Breast epithelium (tissue), 4 donors: ENCODE measurements at places on chromosomes 5 and 9.

DNA sequence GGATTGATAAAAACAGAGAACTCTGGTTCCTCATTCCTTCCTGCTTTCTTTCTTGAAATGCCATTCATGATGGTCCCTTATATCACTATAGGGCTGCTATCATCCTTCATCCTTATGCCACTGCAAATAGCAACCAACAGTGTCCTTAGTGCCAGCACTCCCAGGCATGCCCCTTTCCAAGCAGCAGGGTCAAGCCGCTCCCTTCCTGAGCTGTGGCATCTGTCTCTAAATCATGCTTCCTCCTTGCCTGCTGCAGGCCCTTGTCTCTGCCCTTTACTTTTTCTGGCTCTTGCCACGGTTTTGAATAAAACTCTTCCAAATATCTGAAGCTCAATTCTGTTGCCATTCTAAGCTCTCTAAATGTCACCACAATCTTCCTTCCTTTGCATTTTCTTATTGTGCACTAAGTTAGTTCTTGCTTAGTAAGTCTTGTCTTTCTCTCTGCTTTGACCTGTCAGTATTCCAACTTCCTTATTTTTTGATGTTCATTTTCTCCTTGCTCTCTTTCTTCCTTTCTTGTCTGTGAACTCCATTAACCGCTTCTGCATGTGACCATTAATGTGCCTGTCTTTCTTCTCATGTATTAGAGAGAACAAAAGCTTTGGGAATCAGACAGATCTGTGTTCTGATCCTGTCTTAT is 19.9 kb downstream of the TLR4 start:
- no peak for DNase-seq

DNA sequence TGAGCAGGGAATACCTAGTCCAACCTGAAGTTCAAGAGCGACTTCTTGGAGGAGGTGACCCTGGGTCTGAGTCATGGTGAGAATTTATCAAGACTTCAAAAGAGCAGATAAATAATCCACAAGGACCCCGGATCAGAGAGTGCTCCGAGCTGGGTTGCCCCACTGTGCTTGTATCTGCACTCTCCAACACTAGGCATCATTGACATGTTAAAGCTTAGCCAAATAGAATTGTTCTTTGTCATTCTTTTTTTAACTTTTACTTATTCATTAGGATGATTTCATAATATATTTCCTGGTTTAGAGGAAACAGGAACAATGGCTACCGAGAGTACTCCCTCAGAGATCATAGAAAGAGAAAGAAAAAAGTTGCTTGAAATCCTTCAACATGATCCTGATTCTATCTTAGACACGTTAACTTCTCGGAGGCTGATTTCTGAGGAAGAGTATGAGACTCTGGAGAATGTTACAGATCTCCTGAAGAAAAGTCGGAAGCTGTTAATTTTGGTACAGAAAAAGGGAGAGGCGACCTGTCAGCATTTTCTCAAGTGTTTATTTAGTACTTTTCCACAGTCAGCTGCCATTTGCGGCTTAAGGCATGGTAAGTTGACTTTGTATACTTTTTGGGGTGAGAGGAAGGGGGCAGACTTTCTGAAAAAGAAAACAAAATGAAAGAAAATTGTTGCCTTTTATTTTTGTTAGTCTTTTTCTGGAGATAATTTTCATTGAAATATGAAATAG is at the start of gene CARD6:
TSS of gene CARD6 (plus strand) at position 300 of the 738 bp plus-strand sequence. CDS start at position 316, 16 bp downstream.
- DNase-seq, result no peak

DNA sequence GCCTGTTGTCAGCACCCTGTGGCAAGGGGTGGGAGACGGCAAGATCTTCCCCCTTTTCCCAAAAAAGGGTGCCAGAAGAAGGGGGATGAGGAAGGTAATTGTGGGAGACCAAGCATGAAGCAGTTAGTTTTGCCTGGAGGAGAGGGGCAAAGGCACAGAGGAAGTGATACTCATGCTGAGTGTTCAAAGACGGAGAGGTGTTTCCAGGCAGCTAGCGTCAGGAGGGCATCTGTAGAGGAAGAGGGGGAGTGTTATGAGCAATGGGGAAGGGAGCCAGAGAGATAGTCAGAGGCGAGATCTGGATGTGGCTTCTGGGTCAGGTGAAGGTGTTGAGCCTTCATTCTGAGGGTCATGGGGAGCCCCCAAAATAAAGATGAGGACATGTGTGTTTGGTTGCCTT is 26.9 kb upstream of the ADAM19 start:
- no peak for DNase-seq

GRCh38 chr5:157816682-157817386 is 42.1 kb downstream of the CLINT1 start:
- DNase-seq, result no peak

DNA sequence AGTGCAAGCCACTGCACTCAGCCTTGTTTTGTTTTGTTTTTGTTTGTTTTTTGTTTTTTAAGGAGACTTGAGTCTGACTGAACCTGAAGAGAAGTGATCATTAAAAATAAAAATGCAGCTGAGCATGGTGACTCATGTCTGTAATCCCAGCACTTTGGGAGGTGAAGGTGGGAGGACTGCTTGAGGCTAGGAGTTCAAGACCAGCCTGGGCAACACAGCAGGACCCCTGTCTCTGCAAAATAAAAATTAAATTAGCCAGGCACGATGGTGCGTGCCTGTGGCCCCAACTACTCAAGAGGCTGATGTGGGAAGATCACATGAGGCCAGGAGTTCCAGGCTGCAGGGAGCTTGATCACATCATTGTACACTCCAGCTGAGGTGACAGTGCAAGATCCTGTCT is 6.2 kb downstream of the SLC1A1 start:
- DNase-seq, result no peak

DNA sequence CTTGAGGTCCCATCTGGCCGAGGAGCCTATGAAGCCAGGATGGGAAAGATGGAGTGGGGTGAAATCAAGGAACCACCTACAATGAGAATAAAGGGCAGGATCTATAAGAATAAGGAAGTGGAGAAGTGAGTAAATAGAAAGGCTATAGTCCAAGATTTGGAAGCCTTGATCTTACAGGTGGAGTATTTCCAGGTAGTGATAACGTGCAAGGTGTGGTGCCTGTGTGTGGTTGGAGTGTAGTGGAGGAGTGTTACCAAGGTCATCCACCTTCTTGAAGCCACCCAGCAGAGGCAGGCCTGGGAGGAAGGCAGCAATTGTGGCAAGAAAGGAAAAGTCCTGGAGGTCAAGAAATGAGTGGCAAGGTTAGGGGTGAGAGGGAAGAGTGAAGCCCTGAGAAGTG is 72.9 kb downstream of the IQGAP2 start:
- no peak for DNase-seq

GRCh38 chr9:109232449-109233237 is 65.6 kb upstream of the FRRS1L start:
- no peak for DNase-seq

DNA sequence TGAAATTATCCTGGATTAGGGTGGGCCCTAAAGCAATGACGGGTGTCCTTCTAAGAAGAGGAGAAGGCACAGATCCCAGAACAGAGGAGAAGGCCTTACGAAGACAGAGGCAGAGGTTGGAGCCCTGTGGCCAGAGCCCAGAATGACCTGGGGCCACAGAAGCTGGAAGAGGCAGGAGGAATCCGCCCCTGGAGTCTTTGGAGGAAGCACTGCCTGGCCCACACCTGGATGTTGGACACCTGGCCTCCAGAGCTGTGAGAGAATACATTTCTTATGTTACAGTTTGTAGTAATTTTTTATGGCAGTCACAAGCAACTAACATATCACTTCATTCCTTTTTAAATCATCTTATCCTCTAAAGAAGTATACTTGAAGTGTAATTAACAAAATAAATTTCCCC is 8.5 kb downstream of the MRPL36 start:
- DNase-seq, result no peak

- DNase-seq, result peak; percentile 77
These were observed 11.8 kb downstream of the BRD3 start for GRCh38 chr9:134055981-134056461.

GRCh38 chr9:34557426-34558321 is 31.9 kb downstream of the CNTFR start:
- no peak for DNase-seq

- no peak for DNase-seq
These were observed 309.1 kb downstream of the ADAMTS6 start for GRCh38 chr5:65172486-65173129.

- DNase-seq, result no peak
These were observed 684.7 kb upstream of the NUDT12 start for GRCh38 chr5:104247260-104247659.

- DNase-seq, result no peak
These were observed 1.4 kb upstream of the SPAAR start for GRCh38 chr9:35907711-35908503.

DNA sequence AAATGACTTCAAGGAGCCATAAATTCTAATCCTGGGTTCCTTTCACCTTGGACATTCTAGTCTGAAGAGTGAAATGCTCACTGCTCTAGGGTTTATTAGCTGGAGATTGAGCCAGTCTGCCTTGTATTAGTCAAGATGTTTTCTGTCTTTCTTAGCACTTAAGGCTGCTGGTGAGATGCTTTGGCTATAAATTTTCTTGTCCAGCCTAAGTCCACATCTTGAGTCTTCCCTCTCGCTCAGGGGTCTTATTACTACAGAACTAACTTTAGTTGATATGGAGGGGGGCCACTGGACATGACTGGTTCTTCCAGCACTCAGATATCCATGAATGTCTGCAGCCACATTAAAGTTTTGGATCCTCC is 316.4 kb downstream of the ARHGAP26 start:
- DNase-seq, result no peak

DNA sequence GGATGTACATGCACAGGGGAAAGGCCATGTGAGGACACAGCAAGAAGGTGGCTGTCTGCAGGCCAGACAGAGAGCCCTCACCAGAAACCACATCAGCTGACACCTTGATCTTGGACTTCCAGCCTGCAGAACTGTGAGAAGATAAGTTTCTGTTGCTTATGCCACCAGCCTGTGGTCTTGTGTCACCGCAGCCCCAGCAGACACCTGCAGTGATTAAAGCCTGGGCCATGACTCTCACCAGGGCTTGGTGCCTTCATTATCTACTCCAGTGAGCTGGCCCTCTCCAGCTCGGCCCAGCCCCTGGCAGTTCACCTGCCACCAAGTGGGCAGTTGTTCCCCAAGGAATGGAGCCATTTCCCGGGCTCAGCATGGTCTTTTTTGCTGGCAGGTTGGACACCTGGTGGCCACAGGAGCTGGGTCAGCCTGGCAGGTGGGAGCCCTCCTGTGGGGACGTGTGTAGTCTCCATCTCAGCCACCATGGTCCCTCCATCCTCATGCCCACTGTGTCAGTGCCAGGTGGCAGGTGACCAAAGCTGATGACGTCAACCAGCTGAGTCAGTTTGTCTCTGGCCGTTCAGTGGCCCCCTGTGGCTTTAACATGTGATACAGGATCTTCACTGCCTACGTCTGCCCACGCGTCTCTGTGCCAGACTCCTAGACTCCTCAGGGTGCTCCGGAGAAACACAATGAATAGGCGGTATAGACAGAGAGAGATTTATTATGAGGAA is 99.9 kb upstream of the PPP1R26 start:
- no peak for DNase-seq

DNA sequence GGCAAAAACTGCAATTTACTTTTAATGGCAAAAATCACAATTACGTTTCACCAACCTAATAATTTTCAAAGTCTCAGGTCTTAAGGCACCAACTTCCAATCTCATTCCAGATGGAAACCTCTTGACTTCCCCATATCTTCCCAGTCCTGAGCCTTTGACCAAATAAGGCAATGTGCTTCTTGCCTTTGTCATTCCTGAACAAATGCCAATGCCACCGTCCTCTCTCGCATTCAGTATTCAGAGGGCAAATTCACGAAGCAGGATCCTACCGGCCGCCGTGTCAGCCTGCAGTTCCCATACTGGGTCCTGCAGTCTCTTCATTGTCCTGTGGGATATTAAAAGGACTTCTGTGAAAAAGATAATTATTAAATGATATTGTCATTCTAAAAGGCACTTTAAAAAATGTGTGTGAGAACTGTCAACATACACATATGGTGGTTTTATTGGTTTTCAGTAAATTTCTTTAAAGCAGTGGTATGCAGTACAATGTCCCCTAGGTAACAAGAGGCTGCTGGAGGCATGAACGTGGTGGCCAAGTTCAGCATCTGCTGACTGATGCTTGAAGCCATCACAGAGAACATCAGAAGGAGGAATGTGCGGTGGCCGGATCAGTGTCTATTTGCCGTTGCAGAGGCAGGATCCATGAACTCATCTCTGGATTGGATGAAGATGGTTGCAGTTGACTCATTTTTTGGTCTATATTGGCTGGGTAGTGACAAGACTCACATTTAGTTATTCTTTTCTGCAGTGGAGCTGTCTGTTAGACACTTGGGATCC is 101.4 kb upstream of the IRX4 start:
- DNase-seq, result no peak

DNA sequence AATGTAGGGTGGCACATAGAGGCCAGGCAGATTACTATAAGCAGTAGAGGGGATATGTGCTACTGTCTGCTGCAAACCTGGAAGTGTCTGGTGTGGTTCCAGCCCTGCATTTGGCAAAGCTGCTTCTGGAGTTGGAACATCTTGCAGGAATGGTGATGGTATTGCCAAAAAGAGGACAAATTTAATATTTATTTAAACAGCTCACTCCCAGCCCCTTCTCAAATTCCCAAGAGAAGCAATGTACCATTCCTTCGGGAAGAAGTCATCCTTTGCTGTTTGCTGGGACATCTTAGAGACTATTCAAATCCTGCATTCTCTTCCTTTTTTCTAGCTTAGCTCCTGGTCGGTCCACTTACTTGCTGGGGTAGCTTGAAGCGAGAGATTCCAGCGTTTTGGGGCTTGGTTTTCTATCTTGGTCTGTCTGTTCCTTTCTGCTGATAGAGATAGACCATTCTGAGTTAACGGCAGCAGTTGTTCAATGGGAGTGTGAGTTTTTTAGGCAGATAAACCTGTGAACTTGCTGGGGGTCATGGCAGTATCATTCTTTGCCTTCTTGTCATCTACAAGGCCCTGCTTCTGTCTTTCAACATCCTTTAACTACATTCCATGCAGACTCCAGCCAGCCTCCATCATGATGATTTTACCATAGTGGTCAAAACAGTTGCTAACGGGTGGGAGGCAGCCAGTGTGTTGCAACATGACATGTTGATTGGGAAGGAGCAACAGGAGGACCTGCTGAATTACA is 69.9 kb downstream of the RCL1 start:
- DNase-seq, result no peak

DNA sequence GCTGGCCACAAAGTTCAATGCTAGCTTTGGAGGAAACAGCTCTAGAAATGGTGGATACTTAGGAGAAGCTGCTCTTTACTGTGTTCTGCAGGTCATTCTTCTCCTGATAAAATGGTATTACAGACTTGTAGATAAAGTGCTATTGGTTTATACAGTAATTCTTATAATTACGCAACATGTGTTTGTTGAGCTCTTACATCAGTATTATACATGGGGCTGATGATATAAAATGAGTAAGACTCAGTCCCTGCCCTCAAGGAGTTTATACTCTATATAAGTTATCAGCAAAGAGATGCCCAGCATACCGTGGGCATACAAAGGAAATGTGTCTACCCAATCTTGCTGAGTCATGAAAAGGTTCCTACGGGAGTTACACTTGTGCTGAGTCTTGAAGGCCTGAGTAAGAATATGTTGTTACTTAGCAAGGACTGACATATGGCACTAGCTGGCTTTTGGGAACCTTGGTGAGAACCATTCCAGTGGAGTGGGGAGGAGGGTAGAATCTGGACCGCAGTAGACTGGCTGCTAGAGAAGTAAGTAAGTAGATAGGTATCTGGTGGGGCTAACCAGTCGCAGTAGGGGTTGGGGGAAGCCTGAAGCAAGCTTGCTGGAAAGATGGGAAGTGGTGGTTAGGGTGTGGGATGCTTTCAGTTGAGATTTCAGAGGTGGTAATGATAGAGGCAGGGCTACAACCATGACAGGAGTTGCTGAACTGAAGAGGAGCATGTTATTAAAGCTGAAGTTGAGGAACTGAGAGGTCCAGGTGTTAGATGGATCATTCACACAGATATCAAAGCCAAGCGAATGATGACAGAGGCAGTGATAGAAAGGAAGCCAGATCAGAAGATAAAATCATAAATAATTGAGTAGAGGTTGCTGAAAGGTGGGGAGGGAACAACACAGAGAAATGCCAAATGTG is 11.1 kb upstream of the TTC23L start:
- no peak for DNase-seq
